Kidney epithelial cell (primary cell): ENCODE measurements at places on chromosomes 4 and X. TPM values are rescaled to one million over a fixed set of nuclear protein-coding genes. Genes with fewer than 3 reads are reported as not detected.

The KCNIP4 gene
- 4.7 and 5.5 TPM in 2 replicates for total RNA-seq

The ETDA gene
- total RNA-seq = not detected in 2 replicates

The FGF2 gene
- 29.1 and 29.4 TPM in 2 replicates for total RNA-seq

The HPGDS gene
- not detected in 2 replicates for total RNA-seq

The REELD1 gene
- total RNA-seq = not detected in 2 replicates

The GPC3 gene
- 14.5 and 15.3 TPM in 2 replicates for total RNA-seq

The C4orf50 gene
- not detected in 2 replicates for total RNA-seq
